Heart right ventricle (tissue), 16 donors: ENCODE measurements at places on chromosomes 6 and 20.

DNA sequence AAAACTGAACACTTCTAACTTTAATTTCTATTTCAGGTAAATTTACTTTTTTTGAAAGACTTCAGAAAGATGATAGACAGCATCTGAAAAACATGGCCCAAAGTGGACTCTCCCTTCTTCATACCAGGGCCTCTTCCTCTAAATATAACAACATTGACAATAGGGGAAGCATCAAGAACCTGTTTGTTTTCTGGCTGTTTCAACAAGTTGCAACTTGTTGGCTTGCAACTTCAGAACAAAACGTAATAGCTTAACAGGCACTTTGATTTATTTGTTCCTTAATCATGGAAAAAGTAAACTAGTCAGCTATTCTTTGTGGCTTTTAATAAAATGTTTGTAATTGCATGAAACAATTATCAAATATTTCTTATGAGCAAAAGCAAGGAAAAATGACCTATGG, 34.3 kb downstream of the RGS17 start:
- no peak for DNase-seq

- no peak for DNase-seq
Measured at GRCh38 chr6:108958900-108959770, 110.9 kb downstream of the ARMC2 start.

DNA sequence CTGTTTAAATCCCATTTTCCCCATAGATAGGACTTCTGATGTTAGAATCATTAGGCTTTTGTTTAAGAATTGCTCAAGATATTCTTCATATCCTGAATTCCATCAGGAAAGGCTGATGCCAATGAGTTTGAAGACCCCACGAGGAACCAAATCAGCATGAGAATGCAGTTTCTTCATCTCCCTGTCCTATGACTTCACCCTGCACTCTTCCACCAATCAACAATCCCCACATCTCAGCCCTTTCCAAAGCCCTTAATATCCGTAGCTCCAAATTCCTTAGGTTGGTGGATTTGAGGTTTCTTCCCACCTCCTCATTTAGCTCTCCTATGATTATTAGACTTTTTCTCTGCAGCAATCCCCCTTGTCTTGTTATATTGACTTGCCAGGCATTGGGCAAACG, 88.3 kb upstream of the PRND start:
- no peak for DNase-seq

GRCh38 chr6:161830866-161831616, 557.2 kb upstream of the AGPAT4 start:
- no peak for DNase-seq

- no peak for DNase-seq
Measured at GRCh38 chr6:79993012-79993910, 11.2 kb upstream of the TTK start.

DNA sequence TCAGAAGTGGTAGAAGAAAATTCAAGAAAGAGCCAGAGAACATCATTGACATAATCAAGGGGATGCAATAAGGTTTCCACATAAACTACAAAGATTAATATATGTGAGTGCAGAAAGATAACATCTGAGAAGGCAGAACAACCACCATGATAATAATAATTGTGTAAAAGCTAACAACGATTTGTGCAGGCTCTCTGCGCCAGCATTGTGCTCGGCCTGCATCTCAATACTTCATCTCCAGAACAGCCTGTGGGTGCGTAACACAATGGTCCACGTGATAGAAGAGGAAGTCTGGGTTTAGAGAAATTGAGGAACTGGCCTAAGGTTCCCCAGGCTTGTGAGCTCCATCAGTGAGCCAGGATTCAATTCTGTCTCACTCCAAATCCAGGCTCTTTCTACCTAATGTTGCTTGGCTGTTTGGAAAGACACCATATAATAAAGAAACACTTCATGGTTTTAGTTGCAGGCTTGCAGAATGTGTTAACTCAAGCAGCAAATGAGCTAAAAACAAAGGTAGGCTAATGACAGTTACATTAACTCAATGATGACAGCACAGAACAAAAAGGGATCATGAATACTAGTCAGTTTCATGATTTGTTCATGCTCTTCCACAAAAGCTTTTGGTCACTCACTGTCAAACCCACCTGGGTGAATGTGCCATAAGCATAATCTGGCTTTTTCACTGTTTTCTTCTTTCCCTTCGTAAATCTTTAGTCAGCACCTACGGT, 71.2 kb downstream of the LY86 start:
- no peak for DNase-seq
